Articular chondrocyte of knee joint (primary cell): ENCODE measurements at places on chromosomes 5 and 9. TPM values are rescaled to one million over a fixed set of nuclear protein-coding genes. Genes with fewer than 3 reads are reported as not detected.

PCDHGB6 gene
- total RNA-seq = 7.9 and 9.5 TPM in 2 replicates

PTBP3 gene
- total RNA-seq = 44.4 and 50.8 TPM in 2 replicates

MEIKIN gene
- not detected in 2 replicates for total RNA-seq

TMC1 gene
- total RNA-seq = 0.39 and 0.76 TPM in 2 replicates

ANKRD33B gene
- total RNA-seq = 2.2 and 4.4 TPM in 2 replicates

CAMK2A gene
- total RNA-seq = 0.78 and 0.86 TPM in 2 replicates

SLC1A3 gene
- 0.26 and 0.65 TPM in 2 replicates for total RNA-seq

SUB1 gene
- total RNA-seq = 278 and 314 TPM in 2 replicates

BARX1 gene
- 74.6 and 88.3 TPM in 2 replicates for total RNA-seq

TRIM7 gene
- total RNA-seq = 0.97 and 3.3 TPM in 2 replicates

FAM221B gene
- not detected in 2 replicates for total RNA-seq

CD74 gene
- total RNA-seq = 2.0 and 5.9 TPM in 2 replicates

AJM1 gene
- total RNA-seq = 0.65 TPM in 2 replicates

TAF1L gene
- total RNA-seq = under 0.01 TPM in 2 replicates

CER1 gene
- total RNA-seq = not detected in 2 replicates

ADGRV1 gene
- total RNA-seq = 0.13 and 1.1 TPM in 2 replicates
